ENCODE measurements at places on chromosomes 16 and 17.

DNA sequence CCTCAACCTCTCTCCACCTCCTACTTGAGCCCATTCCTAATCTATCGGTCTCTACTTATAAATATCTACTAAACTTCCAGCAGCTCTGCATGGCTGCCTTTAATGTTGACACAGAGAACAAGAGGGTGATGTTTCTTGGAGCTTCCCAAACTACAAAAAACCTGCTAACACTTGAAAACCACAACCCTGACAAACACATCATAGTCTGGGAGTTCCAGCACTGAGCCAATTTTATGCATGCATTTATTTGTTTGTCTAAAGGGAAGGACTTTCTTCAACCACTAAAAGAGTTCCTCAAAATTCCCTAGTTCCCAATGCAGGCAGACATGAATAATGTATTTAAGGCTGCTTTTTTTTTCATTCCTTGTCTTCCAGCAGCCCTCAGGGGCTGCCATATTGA, 331.8 kb upstream of the XYLT1 start:
- no peaks in the 10 kb centered on the region for H3K36me3 ChIP-seq
- no peaks in the 10 kb centered on the region for H3K27me3 ChIP-seq
- DNase-seq = no peak
- H3K4me1 ChIP-seq = no peaks in the 10 kb centered on the region

DNA sequence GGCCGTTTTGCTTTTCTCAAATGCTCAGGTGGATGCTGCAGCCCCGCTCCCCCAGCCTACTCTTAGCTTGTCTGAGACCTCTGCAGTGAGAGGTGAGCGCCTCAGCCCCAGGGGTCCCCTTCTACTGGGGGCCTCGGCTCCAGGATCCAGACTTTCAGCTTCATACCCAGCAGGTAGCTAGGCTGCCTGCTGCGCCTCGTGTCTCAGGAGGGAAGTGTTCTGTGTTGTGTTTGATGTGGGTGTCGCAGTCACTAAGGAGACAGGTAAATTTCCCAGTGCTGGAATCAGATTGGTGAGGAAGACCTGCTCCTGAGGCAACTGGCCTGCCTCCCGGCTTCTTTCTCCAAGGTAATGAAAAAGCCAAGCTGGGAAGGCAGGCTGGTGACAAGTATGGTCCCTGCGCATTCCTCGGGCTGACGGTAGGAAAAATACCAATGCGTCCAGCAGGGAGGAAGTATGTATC, 604.0 kb upstream of the SALL1 start:
- H3K27me3 ChIP-seq = no peaks in the 10 kb centered on the region
- no peak for DNase-seq
- no peaks in the 10 kb centered on the region for H3K36me3 ChIP-seq
- H3K27ac ChIP-seq = no peak overlapping the region

- no peak overlapping the region for H3K4me3 ChIP-seq
- no peak overlapping the region for H3K27ac ChIP-seq
- no peaks in the 10 kb centered on the region for H3K4me1 ChIP-seq
- no peaks in the 10 kb centered on the region for H3K27me3 ChIP-seq
Measured at GRCh38 chr16:2032285-2033056, 5.8 kb downstream of the NHERF2 start.

GRCh38 chr17:27577884-27578717, 52.9 kb upstream of the LGALS9 start:
- H3K4me3 ChIP-seq = no peak overlapping the region
- peaks cover 44% of the 10 kb centered on the region for H3K4me1 ChIP-seq
- DNase-seq = no peak
